AG04449 (cell line): ENCODE measurements at places on chromosomes 12 and 14.

DNA sequence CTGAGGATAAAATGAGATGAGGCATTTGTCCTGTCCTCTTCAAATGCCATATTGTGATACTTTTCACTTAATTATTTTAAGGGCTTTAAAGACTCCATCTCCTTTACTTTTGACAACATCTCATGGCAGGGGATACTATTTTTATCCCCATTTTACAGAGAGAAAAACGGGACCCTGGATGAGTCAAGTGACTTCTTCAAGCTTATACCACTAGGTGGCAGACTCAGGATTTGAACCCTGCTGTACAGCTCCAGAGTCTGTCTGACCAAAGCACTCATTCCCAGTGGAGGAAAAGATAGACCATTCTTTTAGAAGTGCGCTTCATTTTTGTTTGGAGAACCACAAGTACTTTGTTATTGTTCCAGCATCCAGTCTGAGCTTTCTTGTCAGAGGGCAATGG is 1.7 kb upstream of the SMOC1 start:
- DNase-seq: no peak

DNA sequence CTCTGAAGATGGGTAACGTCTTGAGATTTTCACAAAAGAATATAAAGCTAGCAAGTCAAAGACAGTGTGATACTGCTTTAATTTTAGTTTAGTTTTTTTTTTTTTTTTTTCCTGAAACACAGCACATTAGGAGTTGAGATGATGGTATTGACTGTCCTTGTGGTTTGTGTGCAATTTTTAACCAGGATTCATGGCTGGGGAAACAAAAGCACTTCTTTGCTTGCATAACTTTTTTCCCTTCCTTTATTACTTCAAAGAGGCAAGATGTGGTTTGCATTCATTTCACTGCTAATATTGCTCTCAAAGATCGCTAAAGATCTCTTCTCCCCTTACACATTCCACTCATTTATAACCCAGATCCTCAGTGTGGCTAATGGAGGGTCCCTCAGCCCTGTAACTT is 157.1 kb upstream of the PZP start:
- DNase-seq: no peak

DNA sequence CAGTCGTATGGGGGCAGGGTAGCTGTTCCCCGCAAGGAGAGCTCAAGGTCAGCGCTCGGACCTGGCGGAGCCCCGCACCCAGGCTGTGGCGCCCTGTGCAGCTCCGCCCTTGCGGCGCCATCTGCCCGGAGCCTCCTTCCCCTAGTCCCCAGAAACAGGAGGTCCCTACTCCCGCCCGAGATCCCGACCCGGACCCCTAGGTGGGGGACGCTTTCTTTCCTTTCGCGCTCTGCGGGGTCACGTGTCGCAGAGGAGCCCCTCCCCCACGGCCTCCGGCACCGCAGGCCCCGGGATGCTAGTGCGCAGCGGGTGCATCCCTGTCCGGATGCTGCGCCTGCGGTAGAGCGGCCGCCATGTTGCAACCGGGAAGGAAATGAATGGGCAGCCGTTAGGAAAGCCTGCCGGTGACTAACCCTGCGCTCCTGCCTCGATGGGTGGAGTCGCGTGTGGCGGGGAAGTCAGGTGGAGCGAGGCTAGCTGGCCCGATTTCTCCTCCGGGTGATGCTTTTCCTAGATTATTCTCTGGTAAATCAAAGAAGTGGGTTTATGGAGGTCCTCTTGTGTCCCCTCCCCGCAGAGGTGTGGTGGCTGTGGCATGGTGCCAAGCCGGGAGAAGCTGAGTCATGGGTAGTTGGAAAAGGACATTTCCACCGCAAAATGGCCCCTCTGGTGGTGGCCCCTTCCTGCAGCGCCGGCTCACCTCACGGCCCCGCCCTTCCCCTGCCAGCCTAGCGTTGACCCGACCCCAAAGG is 804 bp downstream of the GAPDH start:
- no peak for DNase-seq

DNA sequence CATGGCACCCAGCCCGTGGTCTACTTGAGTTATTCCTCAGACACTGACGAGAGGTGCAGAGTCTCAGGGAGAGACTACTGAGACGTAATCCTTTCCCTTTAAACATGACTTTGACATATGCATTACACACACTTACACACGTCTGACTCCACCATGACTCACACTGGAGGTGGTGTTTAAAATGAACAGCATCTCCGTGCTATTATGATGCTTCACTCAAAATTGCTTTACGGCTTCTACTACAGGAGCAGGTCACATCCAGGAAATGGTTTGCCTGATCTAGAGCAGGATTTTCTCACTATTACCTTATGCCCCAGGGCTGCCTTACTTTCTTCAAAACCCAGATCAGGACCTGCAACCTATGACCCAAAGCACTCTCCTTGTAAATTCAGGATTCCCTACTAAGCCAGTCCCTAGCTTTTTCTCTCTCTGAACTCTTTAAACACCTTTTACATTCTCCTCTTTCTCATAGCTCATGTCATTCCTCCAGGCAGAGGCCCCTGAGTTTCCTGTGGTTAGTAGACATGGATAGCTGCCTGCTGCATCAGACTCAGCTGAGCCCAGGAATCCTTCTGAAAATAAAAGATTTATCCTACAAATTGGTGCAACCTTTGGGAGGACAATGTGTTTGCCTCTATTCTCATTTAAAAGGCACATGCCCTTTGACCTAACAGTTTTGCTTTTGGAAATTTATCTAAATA is 31.2 kb downstream of the TMCC3 start:
- DNase-seq: peak; percentile 34

DNA sequence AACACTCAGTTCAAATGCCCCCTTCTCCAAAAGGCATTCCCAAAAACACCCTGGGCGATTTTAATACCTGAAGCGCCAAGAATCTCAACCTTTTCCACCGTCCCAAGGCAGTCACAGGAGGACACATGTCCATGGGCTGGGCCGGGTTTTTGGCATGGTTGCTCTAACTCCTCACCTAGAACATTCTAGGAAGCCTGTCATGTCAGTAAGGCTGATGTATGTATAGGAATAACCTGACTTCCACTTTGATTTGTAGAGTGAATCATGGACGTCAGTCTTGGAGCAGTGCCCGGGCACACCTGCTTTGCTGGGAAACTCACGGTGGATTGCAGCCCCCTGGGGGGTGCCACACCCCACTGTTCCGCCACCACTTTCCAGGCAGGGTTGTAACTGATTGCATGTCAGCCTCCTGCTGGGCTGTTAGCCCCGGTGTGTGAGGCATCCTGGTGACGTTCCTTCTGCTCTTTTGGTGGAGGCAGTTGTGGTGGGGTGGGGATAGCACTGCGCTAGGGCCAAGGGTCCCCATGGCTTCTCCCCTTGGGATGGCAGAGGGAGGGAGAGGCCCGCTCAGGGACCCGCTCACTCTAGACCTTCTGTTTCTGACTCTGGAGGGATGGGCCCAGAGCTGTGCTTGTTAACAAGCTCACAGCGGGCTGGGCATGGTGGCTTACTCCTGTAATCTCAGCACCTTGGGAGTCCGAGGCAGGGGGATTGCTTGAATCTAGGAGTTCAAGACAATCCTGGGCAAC is 35.2 kb upstream of the FAM181A start:
- DNase-seq: no peak

- DNase-seq: no peak
These were observed 21.1 kb upstream of the ETV6 start for GRCh38 chr12:11628353-11628752.

- no peak for DNase-seq
These were observed 14.2 kb downstream of the KMT5A start for GRCh38 chr12:123398177-123398549.

DNA sequence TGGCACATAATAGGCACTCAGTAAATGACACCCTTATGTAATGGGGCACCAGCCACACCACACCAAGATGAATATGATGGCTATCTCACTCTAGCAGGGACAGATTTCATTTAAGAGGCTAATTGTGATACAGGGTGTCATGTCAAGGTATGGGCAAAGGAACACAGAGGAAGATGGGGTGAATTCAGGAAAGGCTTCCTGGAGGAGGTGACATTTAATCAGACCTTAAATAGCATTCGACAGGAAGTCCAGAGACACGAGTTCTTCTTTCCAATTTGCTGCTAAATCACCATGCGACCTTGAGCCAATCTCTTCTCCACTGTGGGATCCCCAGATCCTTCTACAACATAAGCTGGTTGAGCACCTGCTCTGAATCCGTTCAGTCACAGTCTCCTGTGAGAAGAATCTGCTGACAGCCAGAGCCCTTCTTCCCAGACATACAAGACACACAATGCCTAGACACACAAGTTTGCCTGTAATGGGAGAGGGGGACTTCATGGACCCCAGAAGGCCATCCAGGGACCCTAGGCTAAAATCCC is 1.5 kb upstream of the DTX1 start:
- DNase-seq: no peak

- DNase-seq: peak; percentile 29
These were observed 32.4 kb downstream of the DENND5B start for GRCh38 chr12:31558521-31558920.

GRCh38 chr14:51738754-51739153 is 87.0 kb downstream of the FRMD6 start:
- no peak for DNase-seq

- DNase-seq: no peak
These were observed 33.7 kb downstream of the GALNT4 start for GRCh38 chr12:89490922-89491321.

- DNase-seq: no peak
These were observed 124.2 kb downstream of the GLT1D1 start for GRCh38 chr12:128977441-128977840.

DNA sequence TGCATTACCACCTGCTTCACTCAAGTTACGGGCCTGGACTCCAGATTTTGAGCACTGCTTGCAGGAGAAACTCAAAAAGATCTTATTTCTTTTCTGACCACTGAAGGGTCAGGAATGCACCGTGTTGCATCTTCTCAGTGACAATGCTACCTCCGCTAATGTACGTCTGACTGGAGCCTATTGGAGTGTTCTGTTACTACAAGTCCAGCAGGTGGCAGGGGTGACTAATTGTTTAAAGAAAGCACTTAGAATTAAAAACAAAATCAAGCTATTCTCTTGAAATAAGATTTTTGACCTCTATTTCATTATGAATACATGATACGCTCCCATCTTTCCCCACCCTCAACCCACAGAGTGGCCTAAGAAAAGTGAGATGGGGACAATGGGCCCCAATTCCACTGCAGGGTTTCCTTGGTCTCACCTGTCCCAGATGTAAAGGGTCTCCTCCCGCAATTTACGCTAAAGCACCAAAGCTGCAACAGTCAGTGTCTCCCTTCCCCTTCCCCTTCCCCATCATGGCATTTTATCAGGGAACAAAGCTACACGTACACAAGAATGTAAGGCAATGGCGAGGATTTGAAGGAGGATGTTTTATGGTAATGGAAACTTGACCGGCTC is 2.2 kb downstream of the TBPL2 start:
- DNase-seq: no peak

GRCh38 chr14:60253649-60254048 is 4.6 kb downstream of the PPM1A start:
- no peak for DNase-seq

DNA sequence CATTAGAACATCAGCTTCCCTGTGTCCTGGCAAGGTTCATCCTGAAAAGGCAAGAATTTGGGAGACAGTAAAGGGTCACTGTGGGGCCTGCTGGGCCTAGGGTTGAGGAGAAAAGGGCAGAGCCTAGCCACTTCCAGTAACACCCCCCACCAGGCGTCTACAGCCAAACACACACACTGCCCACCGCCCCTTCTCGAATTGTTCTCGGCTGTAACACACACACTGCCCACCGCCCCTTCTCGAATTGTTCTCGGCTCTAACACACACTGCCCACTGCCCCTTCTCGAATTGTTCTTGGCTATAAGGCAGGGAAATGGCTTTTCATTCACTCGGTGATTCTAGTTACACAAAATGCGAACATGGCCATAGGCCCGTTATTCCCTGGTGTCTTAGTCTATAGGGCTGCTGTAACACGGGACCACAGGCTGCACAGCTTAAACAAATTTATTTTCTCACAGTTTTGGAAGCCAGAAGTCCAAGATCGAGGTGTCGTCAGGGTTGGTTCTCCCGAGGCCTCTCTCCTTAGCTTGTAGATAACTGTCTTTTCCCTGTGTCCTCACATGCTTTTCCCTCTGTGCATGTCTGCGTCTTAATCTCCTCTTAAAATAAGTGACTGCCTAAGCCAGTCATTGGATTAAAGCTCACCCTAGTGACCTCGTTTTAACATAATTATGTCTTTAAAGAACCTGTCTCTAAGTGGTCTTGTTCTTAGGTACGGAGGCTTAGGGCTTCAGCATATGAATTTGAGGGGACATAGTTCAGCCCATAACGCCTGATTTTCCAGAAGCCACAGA is 171.0 kb downstream of the ADGRD1 start:
- DNase-seq: no peak

GRCh38 chr12:65999564-66000280 is 130.8 kb downstream of the LLPH start:
- no peak for DNase-seq

DNA sequence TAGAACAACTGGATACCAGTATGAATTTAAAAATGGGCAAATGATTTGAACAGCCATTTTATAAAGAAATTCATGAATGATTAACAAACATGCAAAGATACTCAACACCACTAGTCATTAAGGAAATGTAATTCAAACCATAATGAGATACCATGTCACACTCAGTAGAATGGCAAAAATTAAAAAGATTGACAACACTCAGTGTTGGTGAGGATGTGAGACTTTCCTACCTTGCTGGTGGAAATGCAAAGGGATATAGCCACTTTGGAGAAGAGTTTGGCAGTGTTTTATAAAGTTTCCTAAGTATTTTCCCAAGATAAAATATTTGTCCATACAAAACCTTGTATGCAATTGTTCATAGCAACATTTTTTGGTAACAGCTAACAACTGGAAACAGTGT is 6.0 kb upstream of the CHST11 start:
- no peak for DNase-seq

DNA sequence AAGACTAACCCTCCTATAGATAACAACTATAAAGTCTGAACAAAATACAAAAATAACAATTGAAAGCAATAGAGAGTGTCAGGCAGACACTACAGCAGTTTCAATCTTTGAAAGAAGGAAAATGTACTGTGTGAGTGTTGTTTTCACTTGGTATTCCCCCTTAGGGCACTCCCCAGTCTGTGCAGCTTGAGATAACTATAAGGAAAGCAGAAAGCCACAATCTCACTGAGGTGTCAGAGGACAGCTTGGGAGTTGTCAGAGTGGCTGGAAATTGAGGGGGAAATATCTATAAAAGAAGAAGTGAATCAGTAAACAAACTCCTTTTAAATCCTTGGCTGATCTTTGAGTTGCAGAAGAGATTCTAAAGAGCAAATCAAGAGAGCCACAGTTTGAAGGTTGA is 364.8 kb downstream of the NELL2 start:
- DNase-seq: no peak

GRCh38 chr12:53676656-53677015 is 753 bp upstream of the ATP5MC2 start:
- DNase-seq: no peak

DNA sequence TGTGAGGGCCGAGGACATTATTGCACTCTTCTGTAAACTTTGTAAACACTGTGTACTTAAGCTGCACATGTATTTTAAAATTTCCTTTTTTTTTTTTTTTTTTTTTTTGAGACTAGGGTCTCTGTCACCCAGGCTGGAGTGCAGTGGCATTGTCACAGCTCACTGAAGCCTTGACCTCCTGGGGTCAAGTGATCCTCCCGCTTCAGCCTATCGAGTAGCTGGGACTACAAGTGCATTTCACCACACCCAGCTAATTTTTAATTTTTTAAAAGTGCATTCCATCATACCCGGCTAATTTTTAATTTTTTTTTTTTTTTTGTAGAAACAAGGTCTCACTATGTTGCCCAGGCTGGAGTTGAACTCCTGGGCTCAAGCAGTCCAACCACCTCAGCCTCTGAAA is 42.4 kb downstream of the RASSF8 start:
- no peak for DNase-seq

- no peak for DNase-seq
These were observed 374.8 kb downstream of the RMST start for GRCh38 chr12:97837401-97837800.
